ENCODE measurements at places on chromosomes 2 and 18. TPM values are rescaled to one million over a fixed set of nuclear protein-coding genes. Genes with fewer than 3 reads are reported as not detected.

G6PC2 gene
- not detected for polyA plus RNA-seq

HTR2B gene
- polyA plus RNA-seq: 0.35 TPM

EML6 gene
- 52.3 TPM for polyA plus RNA-seq

ALK gene
- 0.18 TPM for polyA plus RNA-seq

LONRF2 gene
- 1.2 TPM for polyA plus RNA-seq

EPC2 gene
- 26.4 TPM for polyA plus RNA-seq

FBXO36 gene
- 2.1 TPM for polyA plus RNA-seq

SAG gene
- 0.22 TPM for polyA plus RNA-seq

RAB6D gene
- polyA plus RNA-seq: 1.1 TPM

L3MBTL4 gene
- polyA plus RNA-seq: 1.2 TPM

DNA sequence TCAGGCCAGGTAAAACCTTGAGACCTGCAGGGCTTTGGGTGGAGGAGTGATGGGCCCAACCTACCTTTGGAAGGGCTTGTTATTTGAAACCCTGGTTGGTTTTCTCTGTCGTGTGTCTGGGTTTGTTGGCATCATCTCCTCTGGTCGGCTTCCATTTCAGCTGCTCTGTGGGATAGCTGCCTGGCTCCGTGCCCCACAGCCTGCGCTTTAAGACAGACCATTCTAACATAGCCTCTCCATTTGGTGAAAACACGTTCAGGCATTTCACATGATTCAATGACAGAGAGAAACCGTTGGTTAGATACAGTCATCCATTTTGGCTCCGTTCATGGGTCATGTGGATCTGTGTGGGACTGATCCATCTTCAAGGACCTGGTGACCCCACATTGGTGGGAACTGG lies 37.0 kb upstream of the LYPD6B start:
- DNase-seq: no peak

DNA sequence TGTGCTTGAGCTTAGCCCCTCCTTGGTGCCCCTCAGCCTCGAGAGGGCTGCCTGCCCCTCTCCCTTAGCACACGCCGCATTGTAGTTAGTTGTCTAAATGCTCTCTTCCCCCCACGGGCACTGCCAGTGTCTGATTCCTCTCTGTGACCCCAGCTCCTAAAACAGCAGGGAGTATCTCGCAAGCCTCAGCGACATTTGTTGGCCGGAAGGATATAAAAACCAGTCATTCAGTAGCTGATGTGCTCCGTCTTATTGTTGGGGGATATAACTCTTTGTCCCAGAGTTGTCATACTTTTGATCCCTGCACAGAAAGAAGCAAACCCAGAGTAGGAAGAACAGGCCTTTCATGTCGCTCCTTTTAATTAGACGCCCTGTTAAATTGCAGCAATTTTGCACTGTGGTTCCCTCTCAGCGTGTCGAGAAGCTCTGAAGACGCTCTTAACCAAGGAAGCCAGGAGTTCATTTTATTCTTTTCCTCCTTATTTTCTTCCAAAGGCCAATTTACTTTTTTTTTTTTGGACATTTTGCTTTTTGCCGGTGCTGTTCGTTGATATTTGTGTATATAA lies 201.8 kb downstream of the KLHL29 start:
- no peak for DNase-seq

DNA sequence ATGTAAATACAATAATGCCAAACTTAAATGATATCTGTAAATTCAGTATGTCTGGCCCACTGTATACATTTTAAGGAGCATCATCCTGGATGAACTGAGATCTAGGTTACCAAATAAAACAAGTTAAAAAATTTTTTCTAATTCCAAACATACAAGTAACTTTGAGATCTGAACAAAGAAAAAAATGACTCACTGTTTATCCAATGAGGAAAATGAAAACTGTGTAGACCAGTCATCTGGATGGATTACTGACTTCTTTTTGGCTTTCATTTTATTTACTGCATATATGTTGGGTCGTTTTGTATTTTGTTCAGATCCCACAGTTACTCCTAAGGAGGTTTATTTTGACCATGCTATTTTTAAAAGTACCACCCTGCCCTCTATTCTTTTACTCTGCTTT lies 189.8 kb downstream of the RBM43 start:
- no peak for DNase-seq

DNA sequence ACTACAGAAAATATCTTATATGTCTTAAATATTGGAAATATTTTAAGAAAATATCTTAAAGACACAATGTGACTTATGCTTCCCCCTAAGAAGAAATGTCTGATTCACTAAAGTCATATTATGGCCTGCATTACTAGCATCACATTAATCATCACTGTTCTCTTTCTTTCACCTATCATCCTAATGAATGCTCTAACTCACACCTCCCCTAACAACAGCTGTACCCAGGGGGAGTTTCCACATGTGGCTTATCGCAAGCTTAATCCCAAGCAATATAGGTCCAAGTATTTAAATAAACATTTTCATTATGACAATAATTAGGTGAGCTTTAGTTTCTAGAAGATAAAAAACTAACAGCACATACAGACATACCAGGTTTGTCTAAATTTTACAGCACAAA lies 39.6 kb downstream of the REV1 start:
- DNase-seq: no peak

DNA sequence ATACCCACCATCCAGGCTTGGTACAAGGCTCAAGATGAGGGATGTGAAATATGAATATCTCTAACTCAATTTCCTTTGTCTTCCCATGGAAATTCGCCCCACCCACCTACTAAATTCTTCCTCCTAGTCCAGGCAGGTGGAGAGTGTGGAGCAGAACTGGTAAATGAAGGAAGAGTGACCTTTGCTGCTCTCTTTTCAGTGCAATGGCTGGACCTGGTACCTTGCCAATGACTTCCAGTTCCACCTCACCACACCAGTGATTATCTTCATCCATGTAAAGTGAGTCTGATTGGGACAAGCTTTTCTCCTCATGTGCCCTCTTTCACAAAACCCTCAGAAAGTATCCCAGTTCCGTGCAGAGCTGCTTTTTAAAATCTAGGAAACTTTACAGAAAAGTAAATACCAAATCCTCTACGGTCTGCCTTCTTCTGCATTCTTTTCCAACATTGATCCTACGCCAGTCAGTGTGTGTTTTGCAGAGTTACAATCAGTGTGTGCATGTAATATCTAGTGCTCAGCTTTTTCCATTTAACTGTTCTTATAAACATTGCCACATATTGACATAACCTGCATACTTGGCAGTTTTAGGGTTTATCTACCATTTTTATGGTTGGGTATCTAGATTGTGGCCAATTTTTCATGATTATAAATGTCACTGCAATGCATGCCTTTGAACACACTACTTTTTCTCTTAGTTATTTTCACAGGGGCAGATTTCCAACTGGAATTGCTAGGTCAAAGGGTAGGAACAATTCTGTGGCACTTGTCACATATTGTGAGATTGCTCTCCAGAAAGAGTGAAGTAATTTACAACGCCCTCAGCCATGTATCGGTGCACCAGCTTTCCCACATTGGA lies 86.5 kb upstream of the SEC11C start:
- no peak for DNase-seq

DNA sequence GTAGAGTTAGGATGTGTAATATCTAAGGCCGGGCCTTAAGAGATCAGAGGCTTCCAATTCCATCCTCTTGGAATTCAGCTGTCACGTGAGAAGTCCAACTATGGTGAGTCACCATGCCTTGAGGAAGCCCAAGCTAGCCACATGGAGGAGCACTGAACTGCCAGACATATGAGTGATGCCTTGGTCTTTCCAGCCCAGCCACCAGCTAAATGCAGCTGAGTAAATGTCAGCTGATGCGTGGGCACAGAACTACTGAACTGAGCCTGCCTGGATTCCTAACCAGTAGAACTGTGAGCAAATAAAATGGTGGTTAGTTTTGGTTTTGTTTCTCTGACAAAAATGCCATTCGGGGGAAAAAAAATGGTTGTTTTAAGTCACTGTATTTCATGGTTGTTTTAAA lies 153.7 kb upstream of the SERTAD2 start:
- DNase-seq: no peak

DNA sequence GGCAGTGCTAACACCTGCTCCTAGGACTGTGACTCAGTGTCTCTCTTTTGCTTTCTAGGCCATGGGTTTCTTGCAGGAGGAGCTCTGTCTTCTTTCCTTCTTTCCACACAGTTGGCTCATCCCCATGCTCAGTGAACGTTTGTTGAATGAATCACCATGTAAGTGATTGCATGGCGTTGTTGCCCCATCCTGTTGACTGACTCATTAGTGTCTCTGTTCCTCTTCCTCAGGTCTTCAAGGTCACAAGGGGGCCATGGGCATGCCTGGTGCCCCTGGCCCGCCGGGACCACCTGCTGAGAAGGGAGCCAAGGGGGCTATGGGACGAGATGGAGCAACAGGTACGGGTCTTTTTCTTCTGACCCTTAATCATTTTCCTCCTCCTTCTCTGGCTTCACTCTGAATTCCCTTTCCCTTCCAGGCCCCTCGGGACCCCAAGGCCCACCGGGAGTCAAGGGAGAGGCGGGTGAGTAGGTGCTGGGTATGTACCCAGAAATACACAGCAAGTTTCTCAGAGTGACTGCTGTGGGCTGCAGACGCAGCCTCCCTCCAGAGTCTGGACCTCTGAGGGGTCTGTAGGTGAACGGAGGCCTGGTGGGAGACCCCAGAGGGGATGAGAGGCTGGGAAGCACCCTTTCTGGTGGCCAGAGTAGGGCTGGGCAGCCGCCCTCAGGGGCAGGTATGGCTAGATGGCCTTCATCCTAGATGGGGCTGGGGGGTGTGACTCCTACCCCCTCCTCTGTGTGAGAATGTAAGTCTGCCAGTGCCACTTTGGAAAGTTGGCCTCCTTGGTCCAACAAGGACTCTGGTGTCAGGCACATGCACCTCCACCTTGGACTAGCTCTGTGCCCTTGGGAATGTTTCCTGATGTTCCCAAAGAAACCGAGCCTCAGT lies 32.4 kb downstream of the MARCO start:
- DNase-seq: no peak

- no peak for DNase-seq
Measured at GRCh38 chr2:3545788-3546478, 12.2 kb downstream of the RNASEH1 start.

GRCh38 chr2:437756-438393 lies 150.0 kb upstream of the ALKAL2 start:
- no peak for DNase-seq

GRCh38 chr18:25166113-25166512 lies 185.9 kb downstream of the ZNF521 start:
- no peak for DNase-seq

DNA sequence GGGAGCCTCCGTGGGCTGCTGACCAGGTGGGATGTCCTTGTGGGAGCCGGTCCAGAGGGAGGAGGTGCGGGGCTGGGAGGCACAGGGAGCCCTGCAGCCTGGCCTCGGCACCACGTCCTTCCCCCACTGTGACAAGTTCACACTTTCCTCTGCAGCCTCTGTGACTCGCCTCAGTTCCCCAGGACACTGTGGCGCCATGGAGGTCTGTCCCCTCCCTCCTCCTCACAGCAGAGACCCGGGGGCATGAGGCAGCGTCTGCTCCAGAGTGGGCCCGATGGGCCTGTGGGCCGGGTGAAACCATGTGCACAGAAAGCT lies 27.3 kb upstream of the KCNG2 start:
- no peak for DNase-seq

DNA sequence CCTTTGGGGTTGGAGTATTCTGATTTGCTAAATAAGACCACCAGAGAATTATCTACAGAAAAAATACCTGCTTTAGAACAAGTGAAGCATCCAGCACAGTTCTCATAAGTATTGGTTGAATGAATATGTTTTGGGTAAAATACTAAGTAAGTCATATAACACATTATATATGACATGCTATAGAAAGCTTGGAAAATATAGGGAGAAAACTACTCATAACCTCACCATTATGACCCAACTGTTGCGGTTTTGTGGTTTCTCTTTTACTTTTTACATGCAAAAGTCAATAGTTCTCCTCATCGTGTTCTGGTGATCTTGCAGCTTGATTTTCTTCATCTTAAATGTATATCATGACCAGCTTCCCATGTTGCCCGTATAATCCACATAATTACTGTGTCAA lies 66.2 kb downstream of the DIPK1C start:
- no peak for DNase-seq

DNA sequence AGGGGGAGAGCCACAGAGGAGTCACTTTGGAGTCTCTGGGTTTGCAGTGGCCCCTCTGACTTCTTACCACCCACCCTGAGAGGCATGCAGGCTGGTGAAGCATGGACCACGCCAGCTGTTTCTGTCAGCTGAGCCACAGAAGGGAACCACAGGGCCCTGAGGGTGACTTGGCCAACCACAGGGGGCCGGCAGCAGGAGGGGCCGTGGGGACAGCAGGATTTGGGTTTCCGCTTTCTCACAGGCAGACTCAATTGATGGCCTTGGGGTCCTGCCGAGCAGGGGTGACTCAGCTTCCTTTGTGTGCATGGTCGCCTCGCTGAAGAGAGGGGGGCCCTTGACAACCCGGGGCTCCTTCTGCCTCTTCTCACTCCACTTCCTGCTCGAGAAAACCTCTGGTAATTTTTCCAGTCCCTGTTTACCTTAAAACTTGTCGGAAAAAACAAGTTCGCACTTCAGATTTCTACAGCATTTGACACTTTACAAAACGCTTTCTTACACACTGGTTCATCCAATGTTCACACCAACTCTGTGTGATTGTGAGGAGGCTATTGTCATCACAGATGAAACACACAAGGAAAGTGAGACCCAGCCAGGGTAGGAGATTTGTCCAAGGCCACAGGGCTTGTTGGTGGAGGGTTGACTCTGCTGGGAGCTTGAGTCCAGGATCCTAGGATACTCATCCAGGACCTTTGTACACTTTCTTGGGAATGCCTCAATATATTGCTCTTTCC lies 311.2 kb downstream of the LPIN1 start:
- DNase-seq: no peak

DNA sequence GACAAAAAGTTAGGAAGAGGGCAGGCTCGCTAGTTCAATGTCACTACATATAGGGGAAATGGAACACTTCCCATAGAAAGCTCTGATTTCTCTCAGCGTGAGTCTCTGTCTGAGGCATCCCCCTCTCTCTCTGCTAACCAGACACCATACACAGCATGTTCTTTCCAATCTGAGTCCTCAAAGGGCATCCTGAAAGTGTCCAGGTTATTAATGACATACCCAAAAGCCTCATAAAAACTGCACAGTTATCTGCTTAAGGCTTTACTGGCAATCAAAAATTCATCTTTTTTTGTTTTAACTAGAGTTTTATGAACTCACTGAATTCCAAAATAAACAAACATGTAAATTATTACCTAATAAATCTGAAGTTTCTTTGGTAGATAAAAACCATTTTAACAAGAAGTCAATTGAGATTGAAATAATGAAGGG lies 137.4 kb downstream of the AFF3 start:
- DNase-seq: no peak
